ENCODE measurements at places on chromosomes 3 and 15. TPM values are rescaled to one million over a fixed set of nuclear protein-coding genes. Genes with fewer than 3 reads are reported as not detected.

DNA sequence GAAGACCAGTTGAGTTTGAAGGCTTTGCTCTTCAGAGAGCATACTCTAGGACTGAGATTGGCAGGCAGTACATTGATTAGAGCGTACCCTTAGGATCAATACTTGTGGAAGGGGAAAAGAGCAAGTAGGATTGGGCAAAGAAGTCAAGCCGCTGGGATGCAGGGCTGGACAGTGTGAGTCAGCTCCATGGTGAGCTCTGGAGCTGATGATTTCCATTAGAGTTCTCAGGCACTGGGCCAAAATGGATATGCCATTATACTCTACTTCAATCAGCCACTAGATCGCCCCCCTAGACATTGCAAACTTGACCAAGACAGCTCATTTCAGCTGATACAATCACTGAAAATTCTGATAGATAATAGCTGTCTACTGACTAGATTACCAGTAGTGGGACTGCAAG, 432.7 kb upstream of the ALCAM start:
- peak; percentile 22 for DNase-seq

GRCh38 chr15:81886591-81886990, 159.2 kb downstream of the MEX3B start:
- no peak for DNase-seq

- DNase-seq = no peak
Observed at GRCh38 chr3:125142940-125143339, 69.6 kb downstream of the SLC12A8 start.

DNA sequence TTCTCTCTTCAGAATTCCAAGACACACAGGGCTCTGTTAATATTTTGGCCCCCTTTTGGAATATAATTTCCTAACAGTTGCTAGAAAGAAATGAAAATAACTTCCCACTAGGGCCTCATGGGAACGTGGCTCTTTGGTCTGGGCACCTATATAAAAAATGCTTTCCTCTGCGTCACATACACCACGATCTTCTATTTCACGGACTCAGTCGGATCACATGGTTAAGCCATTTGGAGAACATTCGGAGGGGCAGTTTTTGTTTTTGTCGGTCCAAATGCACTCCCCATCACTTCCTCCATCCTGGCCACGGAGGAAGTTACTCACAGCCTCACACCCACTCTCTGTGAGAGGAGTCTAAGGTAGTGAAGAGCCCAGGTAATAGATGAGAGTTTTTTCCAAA, 21.0 kb downstream of the TMEM44 start:
- DNase-seq = no peak

GRCh38 chr15:96585484-96586386, 255.2 kb downstream of the NR2F2 start:
- DNase-seq = peak; percentile 48

Gene KIF7
- 25.4 TPM for total RNA-seq

Gene DPPA4
- total RNA-seq = not detected

GRCh38 chr3:11759996-11760395, 86.7 kb downstream of the TAMM41 start:
- no peak for DNase-seq

Gene PTX3
- total RNA-seq = 300 TPM

DNA sequence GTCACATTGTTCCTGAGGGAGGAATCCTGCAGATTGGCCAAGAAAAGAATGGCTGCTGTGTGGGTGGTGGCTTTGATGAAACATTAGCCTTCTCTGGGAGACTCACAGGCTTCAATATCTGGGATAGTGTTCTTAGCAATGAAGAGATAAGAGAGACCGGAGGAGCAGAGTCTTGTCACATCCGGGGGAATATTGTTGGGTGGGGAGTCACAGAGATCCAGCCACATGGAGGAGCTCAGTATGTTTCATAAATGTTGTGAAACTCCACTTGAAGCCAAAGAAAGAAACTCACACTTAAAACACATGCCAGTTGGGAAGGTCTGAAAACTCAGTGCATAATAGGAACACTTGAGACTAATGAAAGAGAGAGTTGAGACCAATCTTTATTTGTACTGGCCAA, 6.1 kb downstream of the PTX3 start:
- DNase-seq = peak; percentile 76

Gene DPPA2
- total RNA-seq = not detected

Gene LOXL1
- 534 TPM for total RNA-seq

Gene ACAP2
- total RNA-seq = 47.8 TPM

Measured in GM23248 (cell line).